ENCODE measurements at places on chromosomes 5 and 9. TPM values are rescaled to one million over a fixed set of nuclear protein-coding genes. Genes with fewer than 3 reads are reported as not detected.

DNA sequence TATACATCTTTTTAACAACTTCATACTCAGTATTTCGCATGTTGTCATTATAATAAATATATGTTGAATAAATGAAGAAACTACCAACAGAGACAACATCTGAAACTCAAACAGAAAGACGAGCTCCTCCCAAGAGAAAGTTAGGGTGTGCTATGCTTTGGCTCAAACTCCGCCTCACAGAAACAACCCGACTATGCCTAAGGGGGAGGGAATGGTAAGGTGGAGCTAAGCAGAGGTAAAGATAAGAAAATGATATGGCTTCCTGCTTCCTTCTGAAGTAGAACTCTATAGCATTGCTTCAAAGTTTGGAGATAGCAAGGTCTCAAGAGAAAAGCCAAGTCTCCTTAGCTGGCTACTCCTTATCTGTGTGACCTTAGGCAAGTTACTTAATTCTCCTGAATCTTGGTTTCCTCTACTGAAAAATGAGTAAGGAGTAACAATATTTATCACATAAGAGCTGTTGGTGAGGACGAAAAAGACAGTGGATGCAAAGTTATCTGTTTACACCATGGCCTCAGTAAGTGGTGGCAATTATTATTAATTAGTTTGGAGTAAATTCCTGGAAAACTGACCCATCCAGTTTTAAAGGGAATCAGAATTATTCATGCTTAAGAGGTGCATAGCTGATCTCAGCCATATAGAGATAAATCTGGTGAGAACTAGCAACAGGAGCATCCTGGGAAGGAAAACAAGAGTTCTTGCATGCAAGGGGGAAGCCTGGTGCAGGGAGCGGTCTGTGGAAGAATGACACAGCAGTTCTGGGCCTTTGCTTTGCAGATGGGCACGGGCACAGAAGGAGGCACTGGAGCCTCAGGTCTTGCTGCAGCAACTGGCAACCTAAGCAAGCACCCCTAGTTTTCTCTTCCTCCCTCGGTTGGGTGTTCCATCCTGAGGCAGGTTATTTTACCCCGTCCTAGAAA is 73.3 kb downstream of the GLIS3 start:
- no peak for DNase-seq

DNA sequence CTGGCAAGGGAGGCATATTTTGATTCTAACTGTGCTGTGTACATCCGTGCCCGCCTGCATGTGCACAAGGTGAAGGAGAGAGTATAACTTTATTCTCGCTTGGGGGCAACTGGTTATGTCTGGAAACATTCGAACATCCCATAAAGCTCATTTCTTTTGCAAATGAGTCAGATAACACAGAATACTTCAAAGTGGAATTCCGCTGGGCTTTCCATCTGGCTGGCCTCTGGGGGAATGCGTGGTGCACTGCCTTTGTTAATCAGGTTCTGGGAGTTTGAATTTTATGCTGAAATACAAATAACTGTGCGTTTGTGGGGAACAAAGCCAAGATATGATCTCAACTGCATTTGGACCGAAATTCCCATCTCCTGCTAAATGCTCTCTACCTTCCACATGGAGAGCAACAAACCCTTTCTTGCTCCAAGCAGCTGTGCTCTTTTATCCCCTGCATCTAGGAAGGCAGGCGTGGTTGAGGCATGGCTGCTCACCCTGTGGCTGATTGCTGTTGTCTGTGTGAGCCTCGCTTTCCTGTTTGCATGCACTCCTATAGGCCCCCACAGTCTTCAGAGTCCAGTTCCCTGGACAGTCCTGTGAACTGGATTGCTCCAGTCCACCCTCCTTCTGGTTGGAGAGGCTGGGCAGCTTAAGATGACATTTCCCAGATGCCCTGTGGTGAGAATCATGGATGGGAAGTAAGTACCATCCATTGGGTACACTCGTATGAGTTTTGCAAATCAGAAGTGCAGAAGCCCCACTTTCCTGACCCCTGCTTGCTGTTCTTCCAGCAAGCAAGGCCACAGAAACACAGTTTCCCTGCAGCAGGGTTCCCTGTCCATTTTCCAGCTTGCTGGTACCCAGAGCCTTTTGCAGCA is 82.9 kb upstream of the ALDH1B1 start:
- DNase-seq = no peak

OR5C1 gene
- not detected for polyA plus RNA-seq

DNA sequence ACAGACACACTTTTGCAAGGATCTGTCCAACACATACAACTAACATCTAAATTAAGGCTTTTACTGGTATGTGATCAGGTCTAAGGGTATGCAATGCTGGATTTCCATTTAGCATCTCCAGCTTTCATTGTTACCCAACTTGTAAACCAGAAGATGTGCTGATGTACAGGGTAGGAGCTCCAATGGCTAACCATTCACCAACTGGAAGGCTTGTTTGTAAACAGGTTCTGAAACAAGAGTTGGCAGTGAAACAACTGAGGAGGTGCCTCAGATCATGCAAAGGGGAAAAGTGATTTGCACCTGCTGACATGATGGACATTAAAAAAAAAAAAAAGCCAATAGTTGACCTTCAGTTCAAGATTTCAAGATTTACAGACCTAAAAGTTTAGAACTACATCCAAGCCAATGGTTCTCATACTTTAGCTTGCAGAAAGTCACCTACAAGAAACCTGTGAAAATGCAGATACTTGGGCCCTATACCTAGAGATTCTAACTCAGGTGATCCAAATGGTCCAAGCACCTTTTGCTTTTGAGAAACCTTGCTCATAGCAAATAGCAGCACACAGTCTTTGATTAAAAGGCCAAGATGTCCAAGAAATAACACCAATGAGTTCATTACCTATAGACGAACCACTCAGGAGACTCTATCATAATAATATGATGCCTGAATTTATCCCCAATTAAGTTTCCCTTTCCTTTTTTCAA is 64.0 kb upstream of the GLRX start:
- DNase-seq = no peak

DNA sequence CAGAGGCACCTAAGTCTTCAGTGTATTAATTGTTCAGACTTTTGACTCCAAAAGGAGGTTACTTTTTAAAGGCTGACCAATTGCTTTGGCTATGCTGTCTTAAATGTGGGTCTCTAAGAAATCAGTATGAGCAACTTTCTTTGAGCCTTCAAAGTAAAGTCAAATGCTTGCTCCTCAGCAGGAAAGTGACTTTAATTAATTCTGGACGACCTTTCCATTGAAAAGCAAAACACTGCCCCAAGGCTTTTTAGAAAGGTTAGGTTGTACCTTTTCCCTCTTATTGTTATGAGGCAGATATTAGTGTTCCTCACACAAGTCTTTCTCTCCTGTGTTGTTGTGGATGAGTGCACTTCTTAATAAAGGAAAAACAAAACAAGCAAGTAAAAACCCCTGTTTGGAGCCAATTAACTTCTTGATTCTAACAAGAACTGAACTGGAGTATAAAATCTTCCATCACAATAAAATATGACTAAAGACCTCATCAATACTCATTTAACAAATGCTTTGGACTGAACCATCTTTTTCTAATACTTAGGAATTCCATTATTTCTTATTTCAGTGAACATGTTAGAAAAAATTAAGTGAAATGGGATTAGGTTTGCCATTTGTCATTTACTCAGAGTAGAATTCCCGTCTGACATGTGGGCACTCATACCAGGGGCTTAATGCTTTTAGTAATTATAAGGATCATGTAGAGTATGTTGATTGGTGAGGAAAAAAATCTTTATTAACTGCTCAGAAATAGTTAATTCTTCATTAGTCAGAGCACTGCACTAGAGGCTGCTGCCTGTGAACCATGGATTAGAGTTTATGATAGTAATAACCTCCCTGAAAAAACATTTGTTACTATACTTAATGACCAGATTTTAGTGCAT is 159.1 kb upstream of the ZNF608 start:
- DNase-seq = no peak

- DNase-seq = no peak
Observed at GRCh38 chr5:6822068-6822467, 108.8 kb downstream of the TENT4A start.

SPINK6 gene
- not detected for polyA plus RNA-seq

DNA sequence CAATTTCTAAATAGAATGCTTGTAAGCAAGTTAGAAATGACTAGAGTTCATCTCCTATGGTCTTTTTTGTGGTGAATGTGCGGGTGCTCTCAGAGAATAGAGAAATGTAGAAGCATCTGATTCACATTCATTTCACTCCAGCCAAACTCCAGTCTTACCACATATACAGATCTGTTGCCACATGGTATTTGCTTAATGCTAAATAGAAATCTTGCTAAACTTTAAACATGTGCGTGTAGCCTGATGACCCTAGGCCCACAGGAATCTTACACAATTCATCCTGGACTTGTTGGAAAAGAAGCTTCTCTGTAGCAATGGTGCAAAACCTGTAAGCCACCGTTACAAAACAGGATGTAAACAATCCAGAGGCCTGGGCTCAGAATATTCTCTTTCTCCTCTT is 135.2 kb downstream of the PCSK1 start:
- DNase-seq = no peak

KIAA0825 gene
- 5.2 TPM for polyA plus RNA-seq

GRCh38 chr5:68592351-68592750 is 376.8 kb downstream of the PIK3R1 start:
- no peak for DNase-seq

FBXL17 gene
- polyA plus RNA-seq = 32.5 TPM

DNA sequence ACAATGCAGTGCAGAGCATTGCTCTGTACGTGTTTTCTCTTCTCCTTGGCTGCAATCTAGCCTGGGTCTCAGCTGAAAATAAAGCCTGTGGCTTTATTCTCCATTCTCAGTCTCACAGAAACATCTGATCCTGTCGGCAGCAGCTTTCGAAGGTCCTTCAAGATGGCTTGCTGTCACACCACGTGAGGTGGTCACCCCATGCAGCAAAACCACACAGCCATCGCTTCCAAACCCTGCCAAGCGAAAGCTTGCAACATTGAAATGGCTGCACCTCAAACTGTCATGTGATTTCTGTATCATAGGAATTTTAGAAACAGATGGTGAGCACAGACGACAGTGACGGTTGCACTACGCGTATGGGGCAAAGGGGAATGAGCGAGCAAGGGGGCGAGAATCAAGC is 98.5 kb upstream of the SMARCA2 start:
- no peak for DNase-seq

DNA sequence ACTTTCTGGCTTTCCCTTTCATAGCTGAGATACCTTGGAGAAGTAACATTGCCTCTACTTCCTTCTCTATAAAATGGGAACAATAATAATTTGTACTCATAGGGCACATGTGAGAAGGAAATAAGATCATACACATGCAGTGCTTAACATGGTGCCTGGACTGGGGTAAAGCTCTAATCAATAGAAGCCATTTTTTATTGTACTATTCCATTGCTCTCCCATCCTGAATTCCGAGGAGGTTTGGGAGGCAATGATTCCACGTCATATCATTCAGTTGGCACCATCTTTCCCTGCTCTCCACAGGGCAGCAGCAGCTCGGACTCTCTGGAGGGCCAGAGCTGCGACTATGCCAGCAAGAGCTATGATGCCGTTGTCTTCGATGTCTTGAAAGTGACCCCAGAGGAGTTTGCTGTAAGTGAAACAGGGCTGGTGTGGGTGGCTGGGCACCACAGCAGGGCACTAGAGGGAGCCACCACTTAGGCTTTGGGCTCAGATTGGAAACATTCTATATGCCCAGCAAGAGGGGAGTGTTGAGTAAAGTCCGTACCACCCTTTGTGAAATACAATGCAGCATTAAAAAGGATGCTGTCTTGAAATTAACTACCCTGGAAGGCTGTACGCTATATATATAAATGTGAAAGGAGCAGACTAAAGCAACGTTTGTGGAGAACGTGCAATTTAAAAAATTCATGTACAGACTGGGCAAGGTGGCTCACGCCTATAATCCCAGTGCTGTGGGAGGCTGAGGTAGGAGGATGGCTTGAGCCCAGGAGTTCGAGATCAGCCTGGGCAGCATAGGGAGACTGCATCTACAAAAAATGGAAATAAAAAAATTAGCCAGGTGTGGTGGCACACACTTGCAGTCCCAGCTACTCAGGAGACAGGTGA is 51.2 kb downstream of the RALGPS1 start:
- no peak for DNase-seq

DNA sequence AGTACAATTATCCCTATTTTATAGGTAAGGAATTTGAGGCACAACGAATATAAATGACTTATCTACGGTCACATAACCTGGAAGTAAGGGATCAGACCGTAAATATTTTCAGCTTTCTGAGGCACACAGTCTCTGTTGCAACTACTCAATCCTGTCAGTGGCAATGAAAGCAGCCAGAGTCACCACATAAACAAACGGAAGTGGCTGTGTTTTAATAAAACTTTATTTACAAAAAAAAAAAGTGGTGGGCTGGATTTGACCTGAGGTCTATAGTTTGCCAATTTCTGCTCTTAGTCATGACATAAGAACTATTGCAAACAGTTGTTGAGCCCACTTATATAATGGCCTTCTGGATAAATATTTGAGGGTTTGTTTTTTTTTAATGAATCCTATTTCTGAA is 29.6 kb downstream of the ZNF366 start:
- no peak for DNase-seq

SPATA31D1 gene
- not detected for polyA plus RNA-seq

DNA sequence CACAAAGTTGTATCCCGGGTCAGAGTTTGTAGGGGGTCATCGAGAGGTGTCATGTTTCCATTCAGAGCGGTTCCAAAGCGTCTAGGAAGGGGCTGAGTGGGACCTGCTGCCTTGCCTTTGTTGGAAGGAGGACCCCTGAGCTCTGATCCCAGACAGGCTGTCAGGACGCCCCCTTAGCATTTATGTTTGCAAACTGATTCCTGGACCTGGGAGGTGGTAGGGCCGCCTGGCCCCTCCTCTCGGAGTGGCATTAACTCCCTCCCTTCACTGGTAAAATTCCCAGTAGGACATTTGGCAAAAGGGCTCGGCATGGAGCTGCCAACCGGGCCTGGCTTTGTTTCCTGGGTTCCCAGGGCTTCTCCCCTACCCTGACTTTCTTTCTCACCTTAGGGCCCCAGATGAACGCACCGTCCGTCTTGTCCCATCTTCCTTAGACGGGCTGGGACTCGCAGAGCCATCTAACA is 2.5 kb downstream of the JADE2 start:
- DNase-seq = no peak

- DNase-seq = no peak
Observed at GRCh38 chr9:106056328-106056727, 362.0 kb downstream of the TMEM38B start.

DNA sequence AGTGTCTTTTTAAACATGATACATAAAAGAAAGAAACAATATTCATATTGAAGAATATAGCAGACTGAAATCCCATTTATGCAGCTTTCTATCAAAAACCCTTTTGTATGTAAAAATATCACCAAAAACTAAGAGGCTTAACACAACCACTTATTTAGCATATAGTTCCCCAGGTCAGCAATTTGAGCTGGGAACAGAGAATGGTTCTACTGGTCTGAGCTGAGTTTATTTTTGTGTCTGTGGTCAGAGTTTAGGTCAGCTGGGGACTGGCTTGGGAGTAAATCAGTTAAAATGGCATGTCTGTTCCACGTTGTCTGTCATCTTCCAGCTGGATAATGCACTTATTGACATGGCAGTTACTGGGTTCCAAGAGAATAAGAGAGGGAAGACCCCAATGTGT is 165.0 kb downstream of the TMEM232 start:
- no peak for DNase-seq

TRPM3 gene
- polyA plus RNA-seq = 15.4 TPM

GRCh38 chr5:61525512-61526206 is 193.6 kb downstream of the ZSWIM6 start:
- peak; percentile 25 for DNase-seq

IRX2 gene
- 23.7 TPM for polyA plus RNA-seq

NXNL2 gene
- polyA plus RNA-seq = 2.8 TPM

- DNase-seq = no peak
Observed at GRCh38 chr9:18020121-18020745, 441.4 kb downstream of the SH3GL2 start.
